Body of pancreas (tissue), 4 donors: ENCODE measurements at places on chromosomes 3 and 15. TPM values are rescaled to one million over a fixed set of nuclear protein-coding genes. Genes with fewer than 3 reads are reported as not detected.

Gene TGM4
- total RNA-seq: not detected

Gene COL6A5
- not detected for total RNA-seq

Gene GPD1L
- 97.6 TPM for total RNA-seq

Gene DAZL
- total RNA-seq: not detected

Gene SLC2A2
- 8.2 TPM for total RNA-seq

Gene EFHB
- not detected for total RNA-seq
